ENCODE measurements at places on chromosomes 11 and 22.

DNA sequence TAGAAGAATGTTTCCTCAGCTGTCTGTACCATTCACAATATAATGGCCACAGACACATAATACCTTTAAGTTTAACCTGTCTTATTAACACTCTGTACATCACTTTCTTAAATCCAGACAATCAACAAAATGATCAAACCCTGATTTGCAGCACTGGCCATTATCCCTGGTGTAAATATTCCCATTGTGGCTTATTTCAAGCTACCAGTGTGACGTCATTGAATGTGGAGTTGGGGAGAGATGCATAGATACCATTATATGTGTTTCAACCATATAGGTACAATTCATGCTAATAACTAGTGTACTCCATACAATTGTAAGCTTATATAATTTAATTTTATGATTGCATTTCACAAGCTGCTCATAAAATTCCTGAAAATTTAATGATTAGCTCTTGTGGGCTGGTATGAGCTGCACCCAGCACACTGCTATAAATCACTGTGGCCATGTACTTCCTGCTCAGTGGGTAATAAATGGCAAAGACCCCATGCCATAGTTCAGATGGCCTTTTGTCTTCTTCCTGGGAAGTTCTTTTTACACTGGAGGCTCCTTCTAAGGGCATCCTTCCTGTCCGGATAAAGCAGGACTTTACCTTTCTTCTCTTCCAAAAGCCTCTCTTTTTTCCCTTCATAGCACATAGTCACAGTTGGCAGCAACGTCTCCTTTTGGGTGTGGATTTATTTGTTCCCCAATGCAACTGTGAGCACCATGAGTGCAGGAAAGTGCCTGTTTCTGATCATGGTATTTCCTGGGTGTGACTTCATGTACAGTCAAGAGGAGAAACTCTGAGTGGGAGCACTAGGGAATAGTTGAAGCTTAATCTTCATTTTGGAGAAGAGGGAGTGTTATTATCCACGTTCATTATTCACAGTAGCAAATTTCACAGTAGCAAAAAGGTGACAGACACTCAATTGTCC, 87.8 kb downstream of the MIAT start:
- no peak for DNase-seq

DNA sequence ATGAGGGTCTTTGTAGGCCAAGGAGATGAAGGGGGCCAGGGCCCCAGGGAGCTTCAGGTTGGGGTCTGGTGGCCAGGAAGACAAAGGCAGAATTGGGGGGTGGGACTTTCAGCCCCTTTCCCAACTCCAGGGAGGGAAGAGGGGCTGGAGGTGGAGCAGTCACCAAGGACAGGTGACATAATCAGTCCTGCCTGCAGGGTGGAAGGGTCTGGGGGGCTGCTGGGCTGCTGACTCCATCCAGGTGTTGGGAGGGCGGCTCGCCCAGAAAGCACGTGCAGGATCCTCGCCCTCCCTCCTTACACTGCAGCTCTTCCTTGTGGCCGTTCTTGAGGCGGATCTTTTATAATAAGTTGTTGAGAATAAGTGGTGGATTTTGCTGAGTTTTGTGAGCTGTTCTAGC, 1491.1 kb downstream of the TBC1D22A start:
- no peak for DNase-seq

DNA sequence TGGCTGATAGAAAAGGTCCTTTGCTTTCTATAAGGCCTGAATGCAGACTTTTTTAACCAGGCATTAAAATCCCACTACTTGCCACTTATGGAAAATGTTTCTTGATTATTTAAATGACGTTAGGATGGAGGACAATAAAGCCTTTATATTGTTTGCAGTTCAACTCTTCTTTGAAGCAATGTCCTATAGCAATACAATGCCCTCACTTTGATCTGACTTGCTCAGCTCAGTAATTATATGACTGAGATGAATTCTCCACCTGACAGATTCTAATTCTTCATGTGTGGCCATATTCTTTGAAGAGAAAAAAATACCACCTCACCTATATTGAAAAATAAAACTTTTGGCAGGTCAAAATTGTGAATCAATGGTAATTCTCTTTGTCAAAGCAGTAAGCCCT, 182.0 kb upstream of the MTMR2 start:
- no peak for DNase-seq

DNA sequence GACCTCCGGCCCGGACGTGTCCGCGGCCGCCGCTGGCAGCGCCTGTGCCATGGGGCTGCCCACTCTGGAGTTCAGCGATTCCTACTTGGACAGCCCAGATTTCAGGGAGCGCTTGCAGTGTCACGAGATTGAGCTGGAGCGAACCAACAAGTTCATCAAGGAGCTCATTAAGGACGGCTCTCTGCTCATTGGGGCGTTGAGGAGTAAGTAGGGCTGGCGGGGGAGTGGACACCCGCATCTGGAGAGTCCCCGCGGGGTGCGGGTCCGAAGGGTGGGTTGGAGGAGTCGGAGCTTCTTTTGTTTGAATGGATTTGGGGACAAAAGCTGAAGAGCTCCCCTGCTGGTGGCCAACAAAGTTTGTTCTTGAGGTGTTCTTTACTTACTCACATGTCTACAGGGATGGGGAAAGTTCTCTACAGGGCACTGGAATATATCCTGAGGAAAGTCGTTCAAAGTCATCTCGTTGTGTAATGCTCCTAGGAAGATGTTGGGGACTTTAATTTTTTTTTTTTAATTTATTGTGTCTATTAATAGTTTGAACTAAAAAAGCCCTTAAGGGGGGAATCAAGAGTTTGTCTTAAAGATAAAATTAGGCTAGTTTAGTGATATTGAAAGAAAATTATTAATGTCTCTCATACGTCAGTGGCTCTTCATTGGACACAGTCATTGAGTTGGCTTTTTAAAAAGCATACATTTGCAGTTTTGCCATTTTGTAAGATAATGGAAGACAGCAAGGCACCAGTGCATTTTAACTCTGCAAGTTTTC, 725 bp downstream of the ARHGAP42 start:
- no peak for DNase-seq

DNA sequence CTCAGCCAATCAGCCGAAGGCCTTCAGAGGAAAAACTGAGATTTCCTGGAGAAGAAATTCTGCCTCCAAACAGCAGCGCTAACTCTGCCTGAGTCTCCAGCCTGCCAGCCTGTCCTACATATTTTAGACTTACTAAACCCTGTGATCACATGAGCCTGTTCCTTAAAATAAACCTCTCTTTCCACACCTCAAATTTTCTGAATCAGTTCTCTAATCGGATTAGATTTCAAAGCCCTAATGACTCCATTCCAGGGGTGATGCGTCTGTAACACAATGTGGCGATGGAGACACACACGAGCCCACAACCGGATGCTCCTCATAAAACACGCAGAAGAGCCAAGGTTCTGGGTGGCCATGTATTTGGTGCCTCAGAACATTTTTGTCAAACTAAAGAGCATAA, 1371.2 kb downstream of the BRD1 start:
- no peak for DNase-seq

DNA sequence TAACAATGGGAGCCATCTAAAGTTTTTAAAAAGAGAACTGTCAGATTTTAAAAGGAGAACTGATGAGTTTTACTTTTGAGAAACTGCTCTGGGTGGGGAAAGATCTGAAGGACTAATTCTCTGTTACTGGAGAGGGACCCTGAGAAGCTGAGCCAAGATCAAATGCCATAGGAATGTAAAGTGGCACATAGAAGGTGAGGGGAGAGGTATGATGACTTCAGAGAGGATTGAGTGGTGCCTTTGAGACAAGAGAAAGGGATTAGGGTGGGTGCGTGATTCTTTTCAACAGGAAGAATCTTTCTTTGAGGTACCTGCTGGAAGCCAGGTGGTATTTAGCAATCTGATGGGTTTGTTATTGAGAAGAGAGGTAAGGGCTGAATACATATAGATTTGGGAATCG, 9.0 kb downstream of the CRKL start:
- DNase-seq, result no peak

GRCh38 chr11:13880634-13881033, 81.9 kb upstream of the SPON1 start:
- no peak for DNase-seq

- DNase-seq, result no peak
Observed at GRCh38 chr22:40330615-40331014, 15.7 kb upstream of the ADSL start.

- DNase-seq, result no peak
Observed at GRCh38 chr11:113316256-113316655, 1.9 kb downstream of the TTC12 start.

GRCh38 chr22:32904044-32904443, 102.5 kb downstream of the TIMP3 start:
- DNase-seq, result no peak

GRCh38 chr11:126411971-126412381, 56.5 kb downstream of the ST3GAL4 start:
- no peak for DNase-seq

GRCh38 chr11:96169250-96169649, 173.7 kb downstream of the MAML2 start:
- no peak for DNase-seq

DNA sequence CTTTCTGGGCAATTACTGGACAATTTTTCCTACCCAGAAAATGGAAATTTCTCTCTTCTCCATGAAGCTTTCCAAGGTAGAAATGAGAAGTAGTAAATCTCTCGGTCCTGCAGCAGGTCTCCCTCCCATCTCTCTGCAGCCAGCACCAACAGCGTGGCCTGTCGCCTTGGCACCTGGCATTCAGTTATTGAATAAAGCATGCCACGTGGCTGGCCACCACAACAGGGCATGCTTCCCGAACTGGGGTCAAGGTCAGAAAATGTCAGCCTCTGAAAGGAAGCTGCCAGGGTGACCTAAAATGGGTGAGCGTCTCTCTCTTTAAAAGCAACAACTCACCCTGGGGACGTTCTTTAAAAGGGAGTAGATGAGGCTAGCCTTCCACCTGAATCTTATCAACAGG, 14.0 kb downstream of the CACNG2 start:
- DNase-seq, result no peak

GRCh38 chr11:134562941-134563471, 151.0 kb upstream of the B3GAT1 start:
- no peak for DNase-seq

DNA sequence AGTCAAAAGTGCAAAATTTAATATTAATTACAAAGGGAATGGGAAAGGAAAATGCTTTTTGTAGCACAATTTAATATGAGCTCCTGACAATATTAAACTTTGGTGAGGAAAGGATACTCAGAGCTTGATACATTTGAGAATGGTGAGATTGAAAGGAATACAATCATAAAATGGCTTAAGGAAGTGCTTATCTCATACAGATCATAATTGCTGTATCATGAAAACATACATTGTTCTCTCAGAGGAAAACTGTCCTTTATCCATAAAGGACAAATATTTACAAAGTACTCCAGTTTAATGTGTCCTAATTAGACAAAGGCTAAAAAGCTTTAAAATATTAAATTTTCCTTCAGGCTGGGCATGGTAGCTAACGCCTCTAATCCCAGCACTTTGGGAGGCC, 260.4 kb downstream of the TMEM135 start:
- DNase-seq, result no peak

- no peak for DNase-seq
Observed at GRCh38 chr11:13216019-13216710, 61.4 kb upstream of the BMAL1 start.

DNA sequence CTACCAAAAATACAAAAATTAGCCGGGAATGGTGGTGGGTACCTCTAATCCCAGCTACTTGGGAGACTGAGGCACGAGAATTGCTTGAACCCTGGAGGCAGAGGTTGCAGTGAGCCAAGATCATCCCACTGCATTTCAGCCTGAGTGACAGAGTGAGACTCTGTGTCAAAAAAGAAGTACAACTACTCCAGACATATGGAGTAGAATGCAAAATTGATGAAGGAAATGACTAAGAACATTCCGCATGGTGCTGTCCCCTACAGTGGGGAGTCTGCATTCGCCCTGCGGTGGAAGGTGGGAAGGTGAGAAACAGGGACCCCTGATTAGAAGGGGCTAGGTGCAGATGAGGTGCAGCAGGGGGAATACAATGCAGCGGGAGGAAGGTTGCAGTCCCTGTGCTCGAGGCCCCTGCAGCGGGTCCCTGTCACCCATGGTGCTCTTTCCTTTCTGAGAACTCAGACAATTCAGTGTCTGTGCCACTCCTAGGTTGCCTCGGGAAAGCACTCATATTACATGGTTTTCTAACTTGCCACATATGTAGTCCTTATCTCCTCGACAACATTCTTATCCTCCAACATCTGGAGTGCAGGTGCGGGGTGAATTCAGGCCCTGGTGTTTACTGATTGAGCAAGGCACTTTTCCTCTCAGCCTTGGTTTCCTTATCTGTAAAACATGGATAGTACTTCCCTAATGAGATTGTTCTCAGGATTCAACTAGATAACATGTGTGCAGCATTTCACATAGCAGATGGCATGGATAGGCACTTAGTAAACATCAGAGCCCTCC, 5.2 kb downstream of the POLD4 start:
- no peak for DNase-seq

GRCh38 chr11:1868636-1869291, 15.9 kb downstream of the LSP1 start:
- no peak for DNase-seq

DNA sequence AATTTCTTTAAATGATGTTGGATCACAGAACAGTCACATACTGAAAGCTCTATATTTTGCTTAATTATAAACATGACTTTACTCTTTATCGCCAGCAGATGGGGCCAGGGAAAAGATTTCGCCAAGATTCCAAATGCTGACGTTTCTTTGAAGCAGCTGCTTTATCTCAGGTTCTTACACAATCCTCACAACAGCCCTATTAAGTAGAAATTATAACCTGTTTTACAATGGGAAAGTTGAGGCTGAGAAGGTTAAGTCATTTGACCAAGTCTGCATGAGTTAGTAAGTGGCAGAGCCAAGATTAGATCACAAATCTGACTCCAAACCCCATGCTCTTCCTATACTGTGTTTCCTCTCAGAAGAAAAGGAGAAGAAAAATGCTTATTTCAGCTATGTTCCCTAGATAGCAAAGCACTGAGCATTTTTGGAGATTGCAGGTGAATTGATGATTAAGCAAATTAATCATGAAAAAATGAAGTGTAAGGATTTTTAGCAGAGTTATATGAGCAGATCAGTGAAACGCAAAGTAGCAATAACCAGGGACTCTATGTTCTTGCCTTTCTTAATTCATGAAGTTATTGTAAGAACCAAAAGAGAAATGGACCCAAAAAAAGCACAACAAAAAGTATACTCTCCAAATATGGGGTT, 79.0 kb downstream of the AASDHPPT start:
- no peak for DNase-seq

DNA sequence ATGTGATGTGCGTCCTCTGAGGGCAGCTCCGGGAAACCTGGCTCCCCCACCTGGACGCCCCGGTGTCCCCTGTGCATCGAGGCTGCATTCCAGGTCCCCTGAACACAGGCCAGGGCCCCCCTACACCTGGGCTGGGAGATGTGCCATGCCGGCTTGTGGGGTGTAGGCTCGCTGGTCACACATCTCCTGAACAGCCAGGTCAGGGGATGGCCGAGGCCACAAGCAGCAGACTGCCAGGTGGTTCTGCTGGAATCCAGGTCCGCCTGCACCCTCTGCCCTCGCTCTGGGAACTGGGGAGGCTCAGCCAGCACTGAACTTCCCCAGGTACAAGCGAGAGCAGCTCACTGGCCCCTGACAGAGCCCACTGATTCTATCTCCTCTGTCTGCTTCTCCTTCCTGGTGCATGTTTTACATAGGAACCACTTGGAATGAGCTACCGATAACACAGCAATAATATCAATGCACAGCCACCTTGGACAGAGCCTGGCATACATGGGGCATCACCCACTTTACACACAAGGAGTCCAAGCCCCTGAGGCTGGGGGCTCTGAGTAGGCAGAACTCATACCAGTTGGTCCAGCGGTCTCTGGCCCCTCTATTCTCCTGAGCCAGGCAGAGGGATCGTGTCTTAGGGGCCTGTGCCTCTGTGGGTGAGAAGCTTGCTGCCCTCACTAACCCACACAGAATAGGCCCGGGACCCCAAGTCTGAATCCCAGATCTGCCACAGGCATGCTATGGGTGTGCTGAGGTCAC, 46.8 kb downstream of the TBX1 start:
- no peak for DNase-seq

Measured in activated T-cell treated with anti-CD3 and anti-CD28 coated beads for 24 hours (primary cell).